COR-L47 (cell line): ENCODE measurements at places on chromosomes 3 and 15.

DNA sequence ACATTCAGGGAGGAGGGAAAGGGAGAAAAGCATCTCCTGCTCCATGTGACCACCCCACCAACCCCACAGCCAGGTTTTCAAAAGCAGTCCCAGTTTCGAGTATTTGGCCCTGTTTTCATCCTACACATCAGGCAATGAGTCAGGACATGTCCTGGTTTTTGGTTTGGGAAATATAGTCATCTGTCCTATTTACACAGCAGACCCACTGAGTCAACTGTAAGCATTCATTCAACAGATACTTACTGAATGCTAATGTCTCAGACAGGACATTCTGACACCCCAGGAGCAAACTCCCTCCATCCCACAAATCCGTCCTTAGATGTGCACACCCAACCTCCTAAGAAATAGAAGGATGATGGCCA lies 32.9 kb downstream of the IGDCC3 start:
- DNase-seq = no peak

- DNase-seq = no peak
Observed at GRCh38 chr3:8937064-8938020, 25.9 kb downstream of the RAD18 start.

- no peak for DNase-seq
Observed at GRCh38 chr3:39295184-39295775, 15.4 kb upstream of the CX3CR1 start.

DNA sequence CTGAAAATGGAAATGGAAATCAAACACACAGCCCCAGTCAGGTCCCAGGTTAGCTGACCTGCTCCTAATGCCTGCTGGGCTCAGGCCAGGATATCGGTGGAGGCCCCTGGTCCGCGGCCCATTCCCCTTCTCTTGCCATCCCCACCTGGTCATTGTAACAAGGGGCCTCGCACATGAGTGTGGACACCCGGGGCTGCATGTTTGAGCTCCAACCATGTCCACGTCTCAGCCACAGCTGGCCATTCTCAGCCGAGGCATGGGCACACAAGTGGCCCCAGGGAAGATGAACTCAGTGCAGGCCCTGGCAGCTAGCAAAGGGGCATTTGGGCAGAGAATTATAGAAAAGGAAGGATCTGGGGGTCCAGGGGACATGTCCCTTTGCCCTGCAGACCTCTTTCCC lies 41.7 kb downstream of the FAM174B start:
- no peak for DNase-seq

DNA sequence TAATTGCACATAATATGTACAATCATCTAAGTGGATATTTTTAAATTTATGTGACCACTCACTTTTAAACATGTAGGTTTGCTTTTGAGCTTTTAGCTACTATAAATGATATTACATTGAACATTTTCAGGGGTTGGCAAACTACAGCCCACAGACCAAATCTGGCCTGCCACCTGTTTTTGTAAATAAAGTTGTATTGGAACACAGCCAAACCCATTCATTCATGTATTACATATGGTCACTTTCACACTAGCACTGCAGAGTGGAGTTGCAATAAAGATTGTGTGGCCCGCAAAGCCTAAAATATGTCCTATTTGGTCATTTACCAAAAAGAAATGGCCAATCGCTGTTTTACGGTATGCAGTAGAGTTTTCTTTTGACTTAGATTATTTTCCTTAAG lies 21.2 kb downstream of the CMTM7 start:
- no peak for DNase-seq

GRCh38 chr3:29324180-29324651 lies 43.3 kb downstream of the RBMS3 start:
- DNase-seq = no peak

GRCh38 chr3:126541628-126542339 lies 16.9 kb downstream of the C3orf22 start:
- DNase-seq = no peak

DNA sequence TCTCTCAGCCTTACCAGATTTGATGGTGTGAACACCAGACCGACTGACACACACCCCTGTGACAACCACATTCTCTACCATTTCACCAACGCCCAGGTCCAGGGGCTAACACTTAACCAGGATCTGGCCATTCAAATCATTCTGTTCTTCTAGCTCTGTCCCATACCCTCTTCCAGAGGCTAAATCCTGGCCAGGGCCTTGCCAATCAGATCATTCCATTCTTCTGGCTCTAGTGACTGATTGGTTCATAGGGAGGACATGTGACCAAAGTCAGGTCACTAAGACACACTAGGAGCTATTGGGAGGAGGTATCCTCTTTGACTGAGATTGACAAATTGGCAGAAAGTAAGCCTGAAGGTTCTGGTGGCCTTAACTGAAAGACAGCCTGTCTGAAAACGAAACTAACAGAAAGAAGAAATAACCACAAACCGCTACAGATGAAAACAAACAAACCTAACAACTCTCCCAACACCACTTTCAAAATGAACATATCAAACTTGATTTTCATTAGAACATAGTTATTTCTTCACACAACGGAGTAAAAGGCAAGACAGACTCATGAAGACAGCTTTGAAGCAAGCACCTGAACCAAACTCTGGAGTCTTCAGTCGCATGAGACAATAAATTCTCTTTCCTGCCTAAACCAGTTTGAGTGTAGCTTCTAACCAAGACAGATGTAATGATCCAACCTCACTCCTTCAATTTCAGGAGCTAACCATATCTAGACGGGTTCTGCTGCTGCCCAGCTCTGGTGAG lies 68.5 kb downstream of the TRANK1 start:
- no peak for DNase-seq

DNA sequence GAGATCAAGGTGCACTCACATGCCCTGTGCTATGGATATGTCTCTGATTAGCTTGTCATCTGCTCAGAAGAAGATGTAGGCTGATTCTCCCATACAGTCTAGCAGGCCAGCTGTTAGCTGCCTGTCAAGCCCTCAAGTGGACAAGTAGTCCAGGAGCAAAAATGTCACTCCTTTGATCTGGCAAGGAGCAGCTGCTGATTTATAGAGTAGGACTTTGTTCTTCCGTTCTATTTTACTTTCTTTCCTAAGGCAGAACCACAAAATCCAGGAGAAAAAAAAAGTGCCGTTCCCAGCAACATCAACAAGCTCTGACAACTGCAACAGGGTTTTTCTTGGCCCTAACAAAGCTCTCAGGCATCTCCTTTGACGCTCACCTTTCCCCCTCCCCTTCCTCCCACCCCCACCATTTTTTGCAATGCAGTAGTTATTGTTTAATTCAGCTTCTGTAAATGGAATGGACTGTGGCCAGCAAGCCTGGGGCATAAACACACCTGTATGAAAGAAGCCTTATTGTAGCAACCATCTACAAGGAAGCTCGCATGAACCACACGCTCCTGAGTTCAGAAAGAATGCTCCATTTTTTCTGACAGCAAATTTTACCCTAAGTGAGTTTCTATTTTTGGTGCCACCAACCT lies 196.3 kb downstream of the MEIS2 start:
- DNase-seq = peak; percentile 23

DNA sequence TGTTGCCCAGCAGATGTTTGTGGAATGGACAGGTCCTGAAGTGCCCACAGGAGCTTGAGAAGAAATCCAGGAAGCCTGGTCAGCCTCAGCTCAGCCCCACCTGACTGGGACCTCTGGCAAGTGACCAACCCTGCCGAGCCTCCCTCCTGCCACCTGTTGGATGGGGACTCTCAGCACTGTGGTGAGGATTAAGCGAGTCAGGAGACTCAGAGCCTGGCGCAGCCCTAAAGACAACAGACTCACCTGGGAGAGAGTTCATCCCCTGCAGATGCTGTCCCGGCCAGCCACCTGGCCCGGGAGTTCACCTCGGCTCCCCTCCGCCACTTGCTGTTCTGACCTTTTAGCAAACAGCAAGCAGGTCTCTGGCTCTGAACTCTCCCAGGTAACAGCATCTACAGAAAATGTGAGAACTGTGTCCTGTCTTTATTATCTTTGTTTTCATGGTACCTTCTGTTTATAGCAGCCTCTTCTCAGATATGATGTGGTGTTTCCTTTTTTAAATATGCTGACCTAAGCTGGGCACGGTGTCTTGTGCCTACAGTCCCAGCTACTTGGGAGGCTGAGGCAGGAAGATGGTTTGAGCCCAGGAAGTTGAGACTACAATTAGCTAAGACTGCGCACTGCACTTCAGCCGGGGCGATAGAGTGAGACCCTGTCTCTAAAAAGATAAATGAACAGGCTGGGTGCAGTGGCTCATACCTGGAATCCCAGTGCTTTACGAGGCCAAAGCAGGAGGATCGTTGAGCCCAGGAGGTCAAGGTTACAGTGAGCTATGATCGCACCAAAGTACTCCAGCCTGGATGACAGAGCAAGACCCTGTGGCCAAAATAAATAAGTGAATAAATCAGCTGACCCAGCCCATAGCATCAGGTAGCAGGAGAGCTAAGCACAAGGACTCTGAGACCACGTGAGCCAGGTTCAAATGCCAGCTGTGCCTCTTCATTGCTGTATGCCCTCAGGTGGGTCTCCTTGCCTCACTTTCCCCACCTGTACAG lies 32.4 kb upstream of the SLC6A6 start:
- no peak for DNase-seq

- DNase-seq = no peak
Observed at GRCh38 chr15:90386221-90386620, 1.8 kb upstream of the IQGAP1 start.

- no peak for DNase-seq
Observed at GRCh38 chr3:126516936-126517290, 660 bp downstream of the UROC1 start.

GRCh38 chr3:193905541-193906396 lies 230.2 kb upstream of the HES1 start:
- no peak for DNase-seq

GRCh38 chr15:74785194-74786032 lies 3.5 kb downstream of the CSK start:
- no peak for DNase-seq

DNA sequence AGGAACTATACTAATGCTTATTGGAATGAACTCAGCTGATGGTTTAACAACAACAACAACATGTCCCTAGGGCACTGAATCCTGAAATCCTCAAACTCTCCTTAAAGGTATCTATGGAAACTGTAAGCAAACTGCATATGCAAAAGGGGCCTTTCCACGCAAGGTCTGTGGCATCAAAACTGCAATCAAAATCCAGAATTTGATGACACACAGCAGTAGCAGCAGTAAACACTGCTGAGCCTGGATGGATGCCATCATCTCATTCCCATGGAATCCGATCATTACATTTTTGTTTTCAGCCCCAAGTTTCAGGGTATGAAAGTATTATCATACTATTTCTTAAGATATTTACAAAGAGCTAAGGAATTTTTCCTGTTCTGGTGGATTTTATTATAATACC lies 399.7 kb downstream of the VPS13C start:
- no peak for DNase-seq

DNA sequence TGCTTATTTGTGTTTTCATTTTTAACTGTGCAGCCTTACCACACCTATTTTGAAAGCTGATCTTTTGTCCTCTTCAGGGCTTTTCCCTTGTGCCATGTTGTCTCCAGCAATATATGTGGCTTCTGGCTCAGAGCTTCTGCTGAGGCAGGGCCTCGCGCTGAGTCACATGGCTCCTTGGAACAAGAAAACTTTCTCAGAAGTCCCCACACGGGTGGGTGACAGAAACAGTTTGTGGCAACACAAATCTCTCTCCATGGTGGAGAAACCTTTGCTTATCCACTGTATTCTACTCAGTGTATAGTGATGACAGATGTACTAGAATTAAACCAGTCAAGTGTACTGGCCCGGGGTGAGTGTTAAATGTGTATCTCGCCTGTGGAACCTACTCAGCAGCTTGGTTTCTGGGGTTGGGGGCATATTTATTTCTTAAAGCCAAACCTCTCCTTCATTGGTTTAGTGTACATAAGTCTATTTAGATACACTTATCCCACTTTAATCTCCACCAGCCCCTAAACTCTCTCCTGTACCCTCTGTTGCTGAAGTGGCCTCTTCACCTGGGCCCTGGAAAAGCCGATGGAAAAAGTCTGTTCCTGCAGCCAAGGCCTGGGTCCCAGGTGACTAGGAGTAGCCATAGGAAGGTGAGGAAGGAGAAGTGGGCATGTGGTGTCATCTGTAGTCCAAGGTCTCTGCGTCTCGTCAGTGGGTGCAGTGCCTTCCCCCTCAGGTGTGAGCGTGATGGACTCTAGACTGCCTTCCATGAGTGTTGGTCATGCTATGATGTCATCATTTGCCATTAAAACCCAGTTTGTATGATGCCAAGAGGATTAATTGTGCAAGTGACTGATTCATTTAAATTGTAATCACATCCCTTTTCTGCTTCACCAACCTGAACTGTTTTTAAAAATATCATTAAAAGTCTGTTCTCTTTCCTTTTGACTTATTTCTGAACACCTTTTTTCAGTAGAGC lies 3.2 kb upstream of the FBXL22 start:
- DNase-seq = no peak

GRCh38 chr15:87733541-87733941 lies 523.0 kb downstream of the NTRK3 start:
- no peak for DNase-seq

DNA sequence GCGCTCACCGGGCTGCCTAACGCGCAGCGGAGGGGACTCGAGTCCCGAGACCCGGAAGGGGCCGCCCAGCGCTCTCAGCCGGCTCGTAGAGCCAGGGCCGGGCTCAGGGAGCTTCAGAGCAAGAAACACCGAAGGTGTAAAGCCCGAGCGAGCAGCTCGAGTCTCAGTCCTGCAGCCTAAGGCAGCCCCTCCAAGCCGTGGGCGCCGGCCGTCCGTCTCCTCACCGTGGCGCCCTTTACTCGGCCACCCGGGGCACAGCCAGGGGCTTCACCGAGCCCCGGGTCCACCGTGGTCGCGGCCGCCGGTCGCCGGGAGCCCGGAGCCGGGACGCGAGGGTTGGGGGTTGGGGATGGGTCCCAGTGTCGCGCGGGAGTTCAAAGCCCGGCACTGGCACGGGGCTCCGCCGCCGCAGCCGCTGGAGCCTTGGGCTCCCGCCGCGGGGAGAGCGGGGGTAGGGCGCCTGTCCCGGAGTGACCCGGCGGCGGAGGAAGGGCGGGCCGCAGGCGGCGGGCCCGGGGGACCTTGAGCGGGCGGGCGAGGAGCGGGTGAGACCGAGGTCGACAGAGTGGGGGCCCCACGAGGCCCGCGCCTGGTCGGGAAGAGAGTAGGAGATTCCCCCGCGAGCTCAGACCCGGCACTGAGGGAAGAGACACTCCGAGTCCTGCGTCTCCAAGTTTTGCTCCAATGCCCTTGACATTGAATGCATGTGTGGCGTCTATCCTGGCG lies 26.9 kb upstream of the THRB start:
- peak; percentile 25 for DNase-seq

DNA sequence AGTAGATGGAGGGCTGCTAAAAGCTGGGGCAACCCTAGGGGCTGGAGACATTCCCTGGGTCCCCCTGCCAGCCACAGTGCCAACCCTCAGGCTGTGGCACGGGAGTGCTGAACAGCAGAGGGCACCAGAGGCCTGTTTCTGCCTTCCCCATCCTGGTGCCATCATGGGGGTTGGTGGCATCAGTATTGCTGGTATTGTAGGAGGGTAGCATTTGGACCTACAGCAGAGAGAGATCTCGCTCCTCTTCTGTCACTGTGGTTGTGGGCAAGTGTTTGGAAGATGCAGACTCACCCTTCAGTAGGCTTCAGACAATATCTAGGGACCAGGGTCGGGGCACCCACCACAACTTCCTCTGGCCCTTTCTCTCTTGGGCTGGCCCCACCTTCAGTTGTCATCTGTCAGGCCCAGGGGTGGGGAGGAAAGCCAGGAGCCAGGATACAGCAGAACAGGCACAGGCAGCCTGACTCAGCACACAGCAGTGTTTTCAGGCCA lies 123.5 kb downstream of the RPLP1 start:
- DNase-seq = peak; percentile 69

GRCh38 chr15:66765478-66766281 lies 63.6 kb downstream of the SMAD6 start:
- peak; percentile 68 for DNase-seq

- DNase-seq = no peak
Observed at GRCh38 chr3:186067360-186068242, 41.3 kb downstream of the ETV5 start.
